KBM-7 (cell line): ENCODE measurements at places on chromosomes 5 and 9.

- peak; percentile 75 for DNase-seq
Measured at GRCh38 chr9:123302348-123303214, 34.2 kb upstream of the STRBP start.

DNA sequence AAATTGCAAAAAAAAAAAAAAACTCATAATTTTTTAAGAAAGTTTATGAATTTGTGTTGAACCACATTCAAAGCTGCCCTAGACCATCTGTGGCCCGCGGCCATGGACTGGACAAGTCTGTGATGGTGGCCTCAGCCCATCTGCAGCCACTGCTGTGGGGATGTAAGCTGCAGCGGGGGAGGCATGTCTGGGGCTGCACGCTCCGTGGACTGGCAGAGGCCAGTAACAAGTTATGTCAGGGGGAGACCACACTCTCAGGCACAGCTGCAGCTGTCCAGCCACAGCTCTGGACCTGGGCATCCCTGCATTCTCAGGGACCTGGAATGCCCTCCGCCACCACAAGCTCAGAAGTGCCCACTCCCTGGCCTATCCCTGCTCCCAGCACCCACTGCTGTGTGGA is 1272.3 kb upstream of the CDH9 start:
- DNase-seq: no peak

DNA sequence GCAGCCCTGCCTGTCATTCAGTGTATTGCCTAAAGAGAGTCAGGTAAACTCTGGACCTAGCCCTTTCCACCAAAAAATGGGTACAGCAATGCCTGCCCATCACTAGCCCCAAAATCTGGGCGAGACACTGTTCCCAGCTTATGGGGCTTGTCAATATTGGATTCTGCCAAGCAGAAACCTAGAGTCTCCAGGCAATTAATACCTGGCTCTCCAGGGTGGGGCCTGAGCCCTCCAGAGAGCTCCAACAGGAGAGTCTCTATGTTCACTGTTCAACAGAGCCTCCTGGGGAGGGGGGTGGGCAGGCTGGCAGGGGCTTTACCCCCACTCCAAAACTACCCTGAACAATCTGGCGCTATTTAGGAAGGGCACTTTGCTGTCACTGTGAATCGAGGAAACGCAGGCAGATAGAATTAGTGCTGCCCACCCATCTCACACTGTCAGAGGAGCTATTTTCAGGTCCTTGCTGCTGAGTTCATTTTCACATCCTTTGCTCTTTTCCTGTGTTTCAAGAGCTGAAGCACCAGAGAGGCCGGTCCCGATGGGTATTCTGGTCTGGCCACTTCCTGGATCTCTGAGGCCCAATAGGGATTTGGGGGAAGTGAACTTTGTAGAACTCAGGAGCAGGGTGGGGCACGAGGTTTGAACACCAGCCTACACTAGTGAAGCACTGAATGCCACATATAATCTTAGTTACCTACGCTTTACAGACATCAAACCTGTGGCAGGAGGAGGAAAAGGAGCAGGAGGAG is 121.8 kb downstream of the C5orf15 start:
- no peak for DNase-seq

GRCh38 chr9:72384710-72385485 is 19.9 kb upstream of the ZFAND5 start:
- DNase-seq: no peak

GRCh38 chr5:136776022-136776927 is 410.9 kb upstream of the TRPC7 start:
- no peak for DNase-seq
